GM04504 (cell line): ENCODE measurements at places on chromosomes 2 and 18.

DNA sequence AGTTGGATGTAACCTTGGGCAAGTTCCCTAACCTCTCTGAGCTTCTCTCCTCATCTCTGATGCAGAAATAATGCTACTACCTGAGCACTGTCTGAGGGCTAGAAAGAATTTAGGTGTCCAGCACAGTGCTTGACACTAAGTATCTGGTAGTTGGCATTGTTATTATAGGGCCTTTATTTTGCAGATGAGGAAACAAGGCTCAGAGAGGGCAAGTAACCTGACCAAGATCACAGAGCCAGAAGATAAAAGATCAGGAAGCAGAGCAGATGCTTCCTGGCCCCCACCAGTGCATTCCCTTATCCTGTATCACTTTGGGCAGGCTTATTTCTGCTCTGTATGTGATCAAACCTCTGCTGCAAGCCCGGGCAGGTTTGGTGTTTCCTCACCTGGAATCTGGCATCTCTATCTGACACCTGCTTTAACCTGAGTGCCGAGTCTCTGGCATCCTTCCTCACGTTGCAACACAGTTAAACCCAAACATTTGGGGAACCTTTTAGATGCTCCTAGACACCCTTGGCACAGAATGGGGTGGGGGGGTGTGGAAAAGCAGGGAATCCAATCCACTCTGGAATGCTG lies 69.9 kb downstream of the PLB1 start:
- no peak for DNase-seq

DNA sequence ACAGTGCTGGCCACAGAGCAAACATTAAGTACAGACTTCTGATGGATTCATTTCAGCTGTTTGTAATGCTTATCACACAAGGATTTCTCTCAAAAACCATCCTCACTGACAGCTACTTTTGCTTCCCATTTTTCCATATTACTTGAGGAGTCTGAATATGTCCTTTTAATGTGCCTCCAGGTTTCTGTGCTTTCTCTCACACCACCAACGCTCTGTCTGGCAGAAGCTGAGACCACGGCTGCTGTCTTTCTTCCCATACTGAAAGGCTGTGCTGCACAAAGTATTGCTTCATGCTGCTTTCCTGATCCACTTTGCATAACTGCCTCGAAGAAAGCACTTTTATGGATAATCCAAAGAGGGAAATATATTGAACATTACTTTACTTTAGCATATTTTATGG lies 312.1 kb upstream of the ZEB2 start:
- no peak for DNase-seq

DNA sequence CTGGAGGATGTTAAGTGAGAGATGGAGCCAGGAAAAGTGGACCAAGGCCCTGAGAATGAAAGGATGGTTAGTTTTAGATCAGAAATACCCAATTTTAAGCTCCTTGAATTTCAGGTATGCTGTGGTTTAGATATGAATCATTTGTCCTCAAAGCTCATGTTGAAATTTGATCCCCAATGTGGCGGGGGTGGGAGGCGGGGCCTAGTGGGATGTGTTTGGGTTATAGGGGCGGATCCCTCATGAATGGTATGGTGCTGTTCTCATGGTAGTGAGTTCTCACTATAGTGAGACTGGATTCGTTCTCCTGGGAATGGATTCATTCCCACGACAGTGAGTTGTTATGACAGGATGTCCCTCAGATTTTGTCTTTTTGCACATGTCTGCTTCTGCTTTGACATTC lies 11.4 kb downstream of the MYO5B start:
- DNase-seq: no peak

GRCh38 chr2:227460070-227460485 lies 11.9 kb upstream of the AGFG1 start:
- no peak for DNase-seq

DNA sequence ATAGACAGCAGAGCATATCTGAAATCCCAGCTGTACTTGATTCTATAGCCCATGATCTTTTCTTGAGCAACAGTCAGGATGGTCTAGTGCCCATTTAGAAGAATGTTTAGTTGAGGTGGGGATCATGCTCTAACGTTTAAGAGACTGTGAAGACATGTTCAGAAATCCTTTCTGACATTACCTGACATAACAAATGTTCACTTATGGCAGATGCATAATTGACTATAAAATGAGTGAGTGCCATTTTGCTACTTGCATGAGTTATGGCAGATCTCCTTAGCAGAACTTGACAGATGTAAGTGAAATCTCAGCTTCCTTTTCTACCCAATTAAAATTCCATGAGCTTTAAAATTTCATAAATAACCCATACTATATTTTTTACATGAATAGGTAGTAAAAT lies 209.5 kb upstream of the MMADHC start:
- DNase-seq: no peak

DNA sequence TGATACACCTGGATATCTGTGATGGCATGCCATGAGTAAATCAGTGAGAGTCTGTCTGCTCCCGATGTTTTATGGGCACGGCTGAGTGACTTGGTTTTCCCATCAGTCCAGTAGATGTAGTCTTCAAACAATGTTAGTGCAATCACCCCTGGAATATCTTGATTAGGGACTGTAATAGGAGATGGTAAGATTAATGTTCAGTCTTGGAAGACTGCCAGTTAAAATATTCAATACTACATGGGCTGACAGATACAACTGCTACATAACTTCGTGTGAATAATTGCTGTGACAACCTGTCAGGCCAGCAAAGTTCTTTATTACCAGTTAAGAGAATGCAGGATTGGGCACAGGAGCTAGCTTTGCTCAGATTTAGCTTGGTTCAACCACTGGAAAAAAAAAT lies 1673.3 kb downstream of the LRP1B start:
- no peak for DNase-seq
